ENCODE measurements at places on chromosomes 6 and 20.

DNA sequence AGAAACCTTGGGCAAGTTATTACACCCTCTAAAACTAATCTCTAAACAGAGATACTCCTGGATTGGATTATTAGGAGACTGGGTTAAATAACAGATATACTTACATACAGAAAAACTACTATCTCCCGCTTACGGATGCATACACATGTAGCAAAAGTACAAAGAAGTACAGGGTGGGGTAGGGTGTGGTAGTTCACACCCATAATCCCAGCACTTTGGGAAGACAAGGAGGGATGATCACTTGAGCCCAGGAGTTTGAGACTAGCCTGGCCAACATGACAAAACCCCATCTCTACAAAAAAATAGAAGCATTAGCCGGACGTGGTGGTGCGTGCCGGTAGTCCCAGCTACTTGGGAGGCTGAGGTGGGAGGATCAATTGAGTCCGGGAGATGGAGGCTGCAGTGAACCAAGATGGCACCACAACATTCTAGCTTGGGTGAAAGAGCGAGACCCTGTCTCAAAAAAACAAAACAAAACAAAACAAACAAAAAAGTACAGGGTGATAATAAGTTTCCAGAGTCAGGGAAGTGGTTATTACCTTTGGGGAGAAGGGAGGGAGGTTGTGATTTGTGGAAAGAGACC is 8.1 kb downstream of the PIM1 start:
- no peak for DNase-seq
- H3K4me3 ChIP-seq = no peak overlapping the region
- peaks cover 31% of the 10 kb centered on the region for H3K36me3 ChIP-seq
- no peaks in the 10 kb centered on the region for H3K27me3 ChIP-seq
- no peak overlapping the region for H3K27ac ChIP-seq

GRCh38 chr6:168596344-168596743 is 155.4 kb downstream of the SMOC2 start:
- no peaks in the 10 kb centered on the region for H3K36me3 ChIP-seq
- H3K27ac ChIP-seq = no peak overlapping the region
- H3K4me1 ChIP-seq = no peaks in the 10 kb centered on the region
- H3K4me3 ChIP-seq = no peak overlapping the region

- DNase-seq = no peak
- no peaks in the 10 kb centered on the region for H3K4me1 ChIP-seq
- no peak overlapping the region for H3K4me3 ChIP-seq
- no peaks in the 10 kb centered on the region for H3K27me3 ChIP-seq
These were observed 84.9 kb upstream of the LRFN2 start for GRCh38 chr6:40672087-40672486.

DNA sequence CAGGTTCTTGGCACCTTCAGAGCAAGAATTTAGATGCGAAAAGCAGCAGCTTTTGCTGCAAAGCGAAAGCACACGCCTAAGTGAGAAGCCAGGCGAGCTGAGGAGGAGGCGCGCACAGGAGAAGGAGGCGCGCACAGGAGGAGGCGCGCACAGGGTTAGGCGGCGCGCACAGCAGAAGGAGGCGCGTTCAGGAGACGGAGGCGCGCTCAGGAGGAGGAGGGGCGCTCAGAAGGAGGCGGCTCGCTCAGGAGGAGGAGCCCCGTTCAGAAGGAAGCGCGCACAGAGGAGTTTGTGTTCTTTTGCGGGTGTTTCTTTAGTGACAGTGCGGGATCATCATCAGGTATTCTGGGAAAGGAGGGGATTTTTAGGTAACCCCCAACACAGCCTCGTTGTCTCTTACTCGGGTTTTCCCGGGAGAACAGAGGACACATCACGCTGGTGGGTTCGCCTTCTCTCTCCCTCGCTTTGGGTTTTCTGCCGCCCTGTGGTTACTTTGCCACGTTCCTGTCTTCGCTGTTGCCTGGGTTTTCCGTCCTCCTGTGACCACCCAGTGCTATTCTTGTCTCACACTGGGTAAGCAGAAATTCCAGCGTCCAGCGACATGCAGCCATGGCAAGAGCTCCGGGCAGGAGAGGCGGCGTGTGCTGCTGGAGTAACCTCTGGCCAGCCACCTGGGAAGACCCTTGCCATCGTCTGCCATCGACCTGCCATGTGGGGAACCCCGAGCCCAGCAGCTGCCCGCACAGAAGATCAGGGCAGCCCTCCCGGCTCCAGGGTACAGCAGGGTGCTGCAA is 47.0 kb downstream of the WDR27 start:
- no peaks in the 10 kb centered on the region for H3K27me3 ChIP-seq
- peak overlapping the region; percentile 69 for H3K27ac ChIP-seq
- H3K36me3 ChIP-seq = peaks cover 7% of the 10 kb centered on the region
- peak; percentile 53 for DNase-seq
- H3K4me3 ChIP-seq = peak overlapping the region; percentile 60
- H3K4me1 ChIP-seq = no peaks in the 10 kb centered on the region

GRCh38 chr6:18021166-18021850 is 33.9 kb upstream of the KIF13A start:
- H3K27me3 ChIP-seq = no peaks in the 10 kb centered on the region
- H3K27ac ChIP-seq = no peak overlapping the region
- H3K36me3 ChIP-seq = no peaks in the 10 kb centered on the region
- H3K4me3 ChIP-seq = no peak overlapping the region
- H3K4me1 ChIP-seq = no peaks in the 10 kb centered on the region
- DNase-seq = no peak

DNA sequence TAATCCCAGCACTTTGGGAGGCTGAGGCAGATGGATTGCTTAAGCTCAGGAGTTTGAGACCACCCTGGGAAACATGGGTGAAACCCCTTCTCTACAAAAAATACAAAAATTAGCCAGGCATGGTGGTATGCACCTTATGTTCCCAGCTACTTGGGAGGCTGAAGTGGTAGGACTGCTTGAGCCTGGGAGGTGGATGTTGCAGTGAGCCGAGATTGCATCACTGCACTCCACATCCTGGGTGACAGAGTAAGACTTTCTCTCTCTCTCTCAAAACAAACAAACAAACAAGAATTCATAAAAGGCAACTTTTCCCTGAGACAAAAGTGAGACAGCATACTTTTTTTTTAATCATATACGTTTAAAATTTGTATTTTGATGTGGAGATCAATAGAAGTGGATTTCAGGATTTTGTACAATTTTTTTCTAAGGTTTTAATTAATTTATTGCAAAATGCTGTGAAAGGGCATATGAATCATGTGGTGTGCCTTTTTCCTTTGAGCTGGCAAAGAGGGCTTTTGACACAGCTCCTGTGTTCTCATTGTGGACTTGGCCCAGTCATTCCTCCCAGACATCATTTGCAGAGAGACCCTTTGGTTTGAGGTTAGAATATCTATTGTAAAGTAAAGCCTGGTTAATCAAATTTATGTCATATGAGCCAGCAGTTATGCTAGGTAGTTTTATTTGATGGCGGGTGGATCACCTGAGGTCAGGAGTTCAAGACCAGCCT is 77.1 kb downstream of the TULP4 start:
- H3K4me3 ChIP-seq = no peak overlapping the region
- H3K27ac ChIP-seq = no peak overlapping the region
- DNase-seq = no peak
- no peaks in the 10 kb centered on the region for H3K36me3 ChIP-seq

- no peak overlapping the region for H3K4me3 ChIP-seq
- H3K27me3 ChIP-seq = no peaks in the 10 kb centered on the region
- no peaks in the 10 kb centered on the region for H3K36me3 ChIP-seq
- no peaks in the 10 kb centered on the region for H3K4me1 ChIP-seq
These were observed 51.6 kb downstream of the CDH4 start for GRCh38 chr20:61303675-61304074.

DNA sequence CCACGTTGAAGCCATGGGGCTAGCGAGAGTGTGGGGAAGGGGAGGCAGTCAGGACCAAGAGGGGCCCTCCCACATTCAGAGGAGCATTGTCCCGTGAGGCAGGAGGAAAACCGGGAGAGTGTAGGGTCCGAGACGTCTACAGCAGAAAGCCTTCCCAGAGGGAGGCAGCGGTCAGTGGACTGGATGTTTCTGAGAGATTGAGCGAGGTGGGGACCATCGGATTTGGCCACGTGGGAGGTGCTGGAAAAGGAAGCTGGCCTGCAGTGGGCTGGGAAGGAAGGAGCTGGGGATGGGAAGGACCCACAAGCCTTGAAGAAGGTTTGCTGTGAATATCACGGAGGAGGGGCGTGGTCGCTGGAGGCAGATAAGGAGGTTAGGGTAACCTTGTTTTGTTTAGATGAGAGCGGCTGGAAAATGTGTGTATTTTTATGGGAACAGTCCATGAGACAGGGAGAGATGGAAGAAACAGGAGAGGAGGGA is 119.0 kb upstream of the RNF24 start:
- H3K4me1 ChIP-seq = peaks cover 11% of the 10 kb centered on the region
- H3K4me3 ChIP-seq = no peak overlapping the region
- no peak overlapping the region for H3K27ac ChIP-seq
- DNase-seq = no peak

GRCh38 chr6:6560909-6561308 is 27.6 kb upstream of the LY86 start:
- H3K27me3 ChIP-seq = no peaks in the 10 kb centered on the region
- H3K36me3 ChIP-seq = no peaks in the 10 kb centered on the region
- H3K27ac ChIP-seq = no peak overlapping the region
- no peak for DNase-seq
- no peak overlapping the region for H3K4me3 ChIP-seq
